ENCODE measurements at places on chromosomes 16 and 17. TPM values are rescaled to one million over a fixed set of nuclear protein-coding genes. Genes with fewer than 3 reads are reported as not detected.

LPCAT2 gene
- total RNA-seq: 15.8 TPM

GCGR gene
- total RNA-seq: 0.20 TPM

RNF222 gene
- not detected for total RNA-seq

- no peak for DNase-seq
Measured at GRCh38 chr17:55587608-55588139, 76.4 kb upstream of the SMIM36 start.

GRCh38 chr16:77070683-77071082, 120.3 kb upstream of the MON1B start:
- no peak for DNase-seq

- DNase-seq: no peak
Measured at GRCh38 chr16:82133798-82134197, 36.2 kb downstream of the MPHOSPH6 start.

DNA sequence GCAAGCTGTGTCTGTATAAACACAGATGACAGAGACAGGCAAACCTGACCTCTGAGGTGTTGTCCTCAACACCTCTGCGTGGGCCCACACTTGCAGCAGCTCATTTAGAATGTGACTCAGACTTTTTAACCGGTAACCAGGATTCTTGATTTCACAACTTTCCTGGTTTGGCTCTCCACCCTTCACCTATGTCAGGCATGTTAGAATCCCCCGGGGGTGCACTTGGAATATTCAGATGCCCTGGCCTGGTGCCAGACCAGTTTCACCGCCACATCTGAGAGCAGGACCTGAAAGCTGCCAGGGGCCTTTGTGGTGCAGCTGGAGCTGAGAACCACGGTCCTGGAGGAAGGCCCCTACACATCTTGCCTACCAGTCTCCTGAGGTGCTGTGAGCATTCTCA, 4.8 kb downstream of the DHODH start:
- DNase-seq: no peak

DNA sequence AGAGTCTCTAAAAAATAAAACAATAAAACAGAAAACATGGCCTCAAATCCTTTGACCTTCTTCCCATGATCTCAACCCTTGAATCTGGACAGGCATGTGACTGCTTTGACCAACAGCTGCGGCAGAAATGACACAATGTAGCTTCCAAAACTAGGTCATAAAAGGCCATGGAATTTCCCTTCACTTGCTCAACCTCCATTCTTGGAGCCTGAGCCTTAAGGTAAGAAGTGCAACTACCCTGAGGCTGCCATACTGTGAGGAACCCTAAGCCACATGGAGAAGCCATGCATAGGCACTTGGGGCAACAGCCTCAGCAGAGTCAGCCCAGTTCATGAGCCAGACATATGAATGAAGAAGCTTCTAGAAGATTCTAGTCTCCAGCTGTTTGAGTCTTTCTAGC, 75.7 kb upstream of the BRD7 start:
- DNase-seq: no peak

Measured in mucosa of gallbladder (tissue), 1 donor.